ENCODE measurements at places on chromosomes 7 and 10.
A peak's percentile ranks its signal among the peaks of the same experiment; 100 is the strongest.

DNA sequence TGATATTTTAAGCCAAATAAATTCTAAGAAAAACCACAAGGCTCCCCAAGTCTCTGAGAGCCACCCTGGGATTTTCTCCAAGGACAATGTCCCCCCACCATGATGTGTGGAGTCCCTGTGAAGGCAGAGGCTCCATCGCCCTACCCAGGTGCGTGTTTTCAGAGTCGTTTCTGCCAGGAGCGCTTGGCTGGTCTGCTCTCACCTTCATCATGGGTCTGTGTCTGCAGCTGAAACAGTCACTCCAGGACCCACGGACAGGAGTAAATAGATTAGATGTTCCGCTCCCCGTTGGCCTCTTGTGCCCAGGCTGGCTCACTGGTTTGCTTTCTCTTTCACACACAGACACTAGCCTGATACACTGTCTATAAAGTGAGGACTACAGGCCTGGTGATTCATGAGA is 217.5 kb downstream of the SFMBT2 start:
- DNase-seq, result no peak

DNA sequence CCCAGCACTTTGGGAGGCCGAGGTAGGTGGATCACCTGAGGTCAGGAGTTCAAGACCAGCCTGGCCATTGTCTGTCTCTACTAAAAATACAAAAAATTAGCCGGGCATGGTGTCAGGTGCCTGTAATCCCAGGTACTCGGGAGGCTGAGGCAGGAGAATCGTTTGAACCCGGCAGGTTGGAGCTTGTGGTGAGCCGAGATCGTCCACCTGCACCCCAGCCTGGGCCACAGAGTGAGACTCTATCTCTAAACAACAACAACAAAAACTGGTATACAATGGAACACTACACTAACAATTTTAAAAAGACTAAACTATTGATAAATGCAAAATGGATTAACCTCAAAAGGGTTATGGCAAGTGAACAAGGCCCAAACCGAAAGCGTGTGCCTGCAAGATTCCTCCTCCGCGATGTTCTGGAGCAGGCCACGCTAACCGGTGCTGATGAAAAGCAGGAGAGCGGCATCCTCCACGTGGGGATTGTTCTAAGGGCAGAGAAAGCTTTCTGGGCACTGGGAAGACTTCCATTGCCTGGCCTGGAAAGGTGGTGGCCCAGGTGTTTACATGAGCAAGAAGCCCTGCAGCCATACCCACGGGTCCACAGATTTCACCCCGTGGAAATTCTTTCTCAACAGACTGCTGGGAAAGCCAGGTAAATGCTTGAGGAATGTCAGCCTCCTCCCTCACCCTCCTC is 53.8 kb downstream of the PDGFA start:
- no peak for DNase-seq

GRCh38 chr10:70359017-70359550 is 23.3 kb downstream of the LRRC20 start:
- no peak for DNase-seq

DNA sequence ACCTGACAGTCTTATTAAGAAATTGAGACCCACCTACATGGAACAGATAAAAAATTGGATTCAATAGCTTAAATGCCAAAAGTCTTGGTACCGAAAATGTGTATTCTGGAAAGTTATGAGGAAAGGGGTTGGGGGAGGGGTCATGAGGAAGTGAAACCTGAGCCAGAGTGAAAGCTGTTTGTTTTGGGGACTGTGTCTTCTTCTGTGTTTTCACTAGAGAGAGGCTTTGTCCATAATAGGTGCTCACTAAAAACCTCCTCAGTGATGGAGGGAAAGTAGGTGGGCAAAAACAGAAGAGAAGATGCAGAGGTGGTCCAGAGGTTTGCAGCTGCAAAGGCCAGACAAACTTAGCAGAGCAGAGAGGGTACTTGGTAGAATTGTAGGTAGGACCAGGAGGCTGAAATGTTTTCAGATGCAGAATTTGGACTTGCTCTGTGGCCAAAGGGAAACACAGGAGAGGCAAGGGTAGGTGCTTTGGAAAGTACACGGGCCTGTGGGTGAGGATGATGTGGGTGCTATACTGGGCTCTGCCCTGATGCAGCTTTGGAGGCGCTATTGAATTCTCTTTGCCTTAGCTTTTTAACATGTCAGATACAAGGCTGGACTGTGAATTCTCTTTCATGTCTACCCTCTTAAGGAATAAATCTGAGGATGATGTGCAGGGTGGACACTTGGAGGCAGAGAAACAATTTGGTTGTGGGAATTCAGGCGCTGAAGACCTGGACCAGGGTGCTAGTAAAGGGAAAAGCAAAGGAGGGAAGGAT is 254.6 kb downstream of the PTEN start:
- peak; percentile 10 for DNase-seq

DNA sequence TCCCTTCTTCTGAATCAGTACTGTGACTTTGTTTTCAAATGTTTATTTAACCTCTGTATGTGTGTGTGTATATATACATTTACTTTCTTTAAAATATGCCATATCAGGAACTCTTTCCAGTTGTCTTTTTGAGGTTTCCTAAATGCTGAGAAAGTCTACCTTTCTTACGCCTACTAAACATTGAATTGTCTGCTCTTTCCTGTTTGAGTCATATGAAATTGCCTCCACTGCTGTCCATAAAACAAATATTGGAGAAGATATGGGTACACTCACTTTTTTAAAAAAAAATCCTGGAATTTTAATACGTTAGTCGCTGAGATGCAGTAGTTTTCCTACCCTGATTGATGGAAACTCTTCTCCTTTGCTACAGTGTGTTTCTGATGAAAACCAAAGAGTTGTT is 298.7 kb upstream of the TEX47 start:
- no peak for DNase-seq

DNA sequence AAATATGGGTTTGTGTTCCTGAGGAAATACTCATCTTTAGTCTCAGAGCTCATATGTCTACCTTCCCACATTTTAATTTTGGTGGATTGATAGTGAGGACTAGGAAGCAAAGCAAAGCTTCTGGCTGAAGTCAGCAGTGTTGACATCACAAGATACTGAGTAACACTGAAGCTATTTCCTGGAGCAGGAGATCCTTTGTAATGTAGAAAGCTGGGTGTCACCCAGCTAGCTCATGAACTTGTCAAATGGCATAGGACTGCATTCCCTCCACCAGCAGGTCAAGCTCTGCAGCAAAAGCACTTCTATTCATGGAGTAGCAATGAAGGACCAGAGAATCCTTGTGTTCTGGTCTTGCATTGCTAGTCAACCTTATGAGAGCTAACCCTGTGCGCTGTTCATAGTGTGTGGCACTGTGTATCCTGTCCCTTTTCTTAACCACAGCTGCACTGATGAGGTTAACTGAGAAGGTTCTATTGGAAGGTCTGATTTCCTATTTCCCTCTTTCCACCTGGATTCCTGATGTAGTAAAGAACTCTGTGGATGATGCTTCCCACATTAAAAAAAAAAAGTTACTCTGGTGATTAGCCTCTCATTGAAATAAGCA is 94.8 kb upstream of the ZNF804B start:
- peak; percentile 4 for DNase-seq

DNA sequence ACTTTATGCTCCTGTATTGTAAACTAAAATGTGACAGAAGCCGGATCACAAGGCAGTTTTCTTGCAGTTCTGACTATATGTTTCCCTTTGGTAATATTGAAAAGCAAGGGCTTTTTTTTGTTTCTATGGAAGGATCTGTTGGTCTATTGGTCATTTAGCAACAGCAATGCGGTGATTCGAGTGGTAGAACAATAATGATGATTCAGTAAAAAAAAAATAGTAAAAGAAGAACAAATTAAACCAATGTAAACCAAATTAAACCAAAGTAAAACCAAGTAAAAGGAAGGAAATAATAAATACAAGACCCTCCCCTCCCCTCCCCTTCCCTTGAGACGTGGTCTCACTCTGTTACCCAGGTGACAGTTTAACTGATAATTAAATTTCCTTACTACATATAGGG is 17.8 kb upstream of the CCNY start:
- no peak for DNase-seq

DNA sequence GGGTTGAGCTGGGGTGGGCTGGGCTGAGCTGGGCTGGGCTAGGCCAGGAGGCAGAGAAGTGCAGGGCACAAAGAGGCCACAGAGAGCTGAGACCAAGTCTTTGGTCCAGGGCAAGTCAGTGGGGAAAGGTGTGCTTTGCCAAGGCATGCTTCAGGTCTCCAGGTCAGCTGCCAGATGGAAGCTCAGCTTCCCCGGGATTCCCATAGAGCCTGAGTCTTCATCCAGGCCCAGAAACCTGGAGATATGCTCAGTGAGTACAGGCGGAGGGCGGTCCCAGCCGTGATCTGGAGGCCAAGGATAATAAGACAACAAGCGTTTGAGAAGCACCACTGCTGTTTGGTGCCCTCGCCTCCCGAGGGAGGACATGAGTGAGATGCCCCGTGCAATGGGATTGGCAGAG is 4.7 kb upstream of the CALN1 start:
- DNase-seq, result no peak

DNA sequence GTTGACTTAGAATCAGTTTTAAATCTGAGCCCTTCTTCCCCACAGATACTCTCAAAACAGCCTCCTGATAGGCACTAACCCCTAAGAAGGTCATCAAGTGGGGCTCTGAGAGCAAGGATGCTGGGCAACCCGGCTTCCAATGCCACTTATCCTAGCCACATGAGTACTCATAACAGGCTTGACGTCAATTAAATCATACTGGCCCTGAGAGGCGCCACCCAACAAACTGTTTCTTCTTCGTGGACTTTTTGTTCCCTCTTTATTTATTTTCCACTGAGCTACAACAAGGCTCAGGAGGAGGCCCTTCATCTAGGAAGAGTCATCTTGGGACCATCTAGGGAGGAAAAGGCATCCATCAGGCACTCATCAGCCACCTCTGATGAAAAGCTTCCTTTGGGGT is 255.9 kb downstream of the KCNMA1 start:
- DNase-seq, result no peak

GRCh38 chr7:55174856-55175255 is 156.0 kb downstream of the EGFR start:
- DNase-seq, result no peak

DNA sequence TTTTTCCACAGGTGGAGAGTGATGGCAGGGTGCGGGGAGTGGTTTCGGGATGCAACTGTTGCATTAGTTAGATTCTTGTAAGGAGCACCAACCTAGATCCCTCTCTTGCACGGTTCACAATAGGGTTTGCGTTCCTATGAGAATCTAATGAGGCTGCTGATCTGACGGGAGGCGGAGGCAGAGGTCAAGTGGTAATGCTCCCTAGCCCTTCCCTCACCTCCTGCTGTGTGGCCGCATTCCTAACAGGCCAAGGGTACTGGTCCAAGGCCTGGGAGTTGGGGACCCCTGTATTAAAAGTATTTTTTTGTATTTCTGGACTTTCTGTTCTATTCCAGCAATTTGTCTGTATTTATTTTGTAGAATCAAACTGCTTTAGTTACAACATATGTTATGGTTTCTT is 7.2 kb downstream of the CBLL1 start:
- DNase-seq, result no peak

DNA sequence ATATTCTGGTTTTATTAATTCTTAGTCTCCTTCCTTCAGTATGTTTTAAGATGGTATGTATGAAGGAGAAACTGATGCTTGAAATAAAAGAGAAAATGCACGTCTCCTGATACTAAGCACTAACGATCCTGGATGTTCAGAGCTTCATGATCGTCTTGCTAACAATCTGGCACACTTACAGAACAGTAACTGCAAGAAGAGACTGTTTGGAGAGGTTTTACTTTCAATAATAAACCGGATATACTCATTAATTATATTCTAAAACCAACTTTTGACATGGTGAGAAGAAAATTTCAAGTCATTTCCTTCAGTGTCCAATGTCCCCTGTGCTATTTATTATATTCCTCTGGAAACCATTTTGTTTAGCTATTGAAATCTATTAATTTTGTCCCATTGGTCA is 251.0 kb downstream of the NXPH1 start:
- DNase-seq, result no peak

GRCh38 chr7:12730523-12730922 is 43.1 kb downstream of the ARL4A start:
- no peak for DNase-seq

- no peak for DNase-seq
These were observed 17.6 kb downstream of the ARHGAP19 start for GRCh38 chr10:97274828-97275227.

DNA sequence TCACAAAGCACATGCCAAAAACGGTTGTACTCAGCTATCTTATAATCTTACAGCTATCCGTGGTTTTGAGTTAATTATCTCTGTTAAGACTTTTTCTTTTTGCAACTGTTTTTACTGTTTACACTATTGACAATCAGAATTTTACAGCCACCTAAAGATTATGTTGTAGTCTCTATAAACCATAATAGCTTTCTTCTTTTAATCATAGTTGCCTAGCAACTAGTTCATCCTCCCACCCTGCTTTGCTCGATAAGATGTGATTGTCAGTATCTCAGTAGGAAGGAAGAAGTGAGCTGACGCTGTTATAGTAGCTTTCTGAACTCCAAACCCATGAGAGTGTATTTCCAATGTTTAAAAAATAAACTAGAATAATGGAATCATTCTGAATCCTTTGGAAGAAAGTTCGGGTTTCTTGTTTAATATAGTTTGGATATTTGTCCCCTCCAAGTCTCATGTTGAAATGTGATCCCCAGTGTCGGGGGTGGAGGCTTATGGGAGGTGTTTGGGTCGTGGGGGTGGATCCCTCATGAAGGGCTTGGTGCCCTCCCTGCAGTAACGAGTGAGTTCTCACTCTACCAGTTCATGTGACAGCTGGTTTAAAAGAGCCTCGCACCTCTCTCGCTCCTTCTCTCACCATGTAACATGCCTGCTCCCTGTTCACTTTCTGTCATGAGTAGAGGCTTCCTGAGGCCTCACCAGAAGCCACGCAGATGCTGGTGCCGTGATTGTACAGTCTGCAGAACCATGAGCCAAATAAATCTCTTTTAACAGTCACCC is 68.1 kb downstream of the SVOPL start:
- DNase-seq, result no peak

DNA sequence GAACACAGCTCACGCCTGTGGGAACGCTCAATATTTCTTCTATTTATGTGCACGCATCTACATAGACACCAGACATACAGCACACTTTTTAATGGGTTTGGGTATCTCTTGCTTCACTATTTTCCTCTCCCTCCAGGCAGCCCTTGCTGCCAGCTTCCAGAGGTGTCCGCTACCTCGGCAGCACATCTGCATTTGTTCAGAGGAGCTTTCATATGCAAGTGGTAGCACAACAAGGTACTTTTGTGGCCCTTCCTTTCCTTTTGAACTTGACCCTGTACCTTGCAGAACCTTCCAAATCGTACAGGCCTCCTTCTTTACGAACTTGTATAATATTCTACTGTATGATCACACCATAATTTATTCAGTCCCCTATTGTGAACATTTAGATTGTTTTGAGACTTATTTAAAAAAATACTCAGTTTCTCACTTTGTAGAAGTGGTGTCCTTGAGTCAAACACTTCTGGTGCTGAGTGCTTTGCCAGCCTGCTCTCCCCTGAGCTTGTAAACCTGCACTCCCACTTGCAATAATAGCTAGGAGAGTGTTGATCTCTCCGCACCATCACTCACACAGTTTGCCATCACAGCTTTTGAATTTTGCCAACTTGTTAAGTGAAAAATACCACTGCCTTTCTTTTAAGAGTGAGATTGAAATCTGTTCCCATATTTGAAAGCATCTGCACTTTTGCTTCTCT is 106.0 kb upstream of the ZNF32 start:
- no peak for DNase-seq

GRCh38 chr7:10662491-10662890 is 311.2 kb upstream of the PHF14 start:
- DNase-seq, result no peak

- no peak for DNase-seq
These were observed 70.0 kb upstream of the SFMBT2 start for GRCh38 chr10:7480742-7481367.
